ENCODE measurements at places on chromosomes 5 and 9.

DNA sequence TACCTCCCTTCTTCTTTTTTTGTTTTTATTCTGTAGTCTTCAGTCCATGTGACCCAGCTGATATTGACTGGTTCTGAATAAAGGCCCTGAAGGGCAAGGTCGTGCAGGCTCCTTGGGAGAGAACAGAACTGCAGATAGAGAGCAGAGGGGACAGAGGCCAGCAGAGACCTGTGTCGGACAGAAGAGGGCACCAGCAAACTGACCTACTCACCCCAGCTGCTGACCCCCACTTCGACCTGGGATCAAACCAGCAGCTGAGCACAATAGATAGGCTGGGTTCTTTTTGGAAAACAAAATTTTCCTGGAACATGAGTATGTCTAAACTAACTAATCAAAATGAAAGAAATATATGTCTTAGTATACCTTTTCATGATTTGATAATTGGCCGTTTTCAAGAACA is 695.1 kb downstream of the NR2F1-AS1 start:
- DNase-seq: no peak

DNA sequence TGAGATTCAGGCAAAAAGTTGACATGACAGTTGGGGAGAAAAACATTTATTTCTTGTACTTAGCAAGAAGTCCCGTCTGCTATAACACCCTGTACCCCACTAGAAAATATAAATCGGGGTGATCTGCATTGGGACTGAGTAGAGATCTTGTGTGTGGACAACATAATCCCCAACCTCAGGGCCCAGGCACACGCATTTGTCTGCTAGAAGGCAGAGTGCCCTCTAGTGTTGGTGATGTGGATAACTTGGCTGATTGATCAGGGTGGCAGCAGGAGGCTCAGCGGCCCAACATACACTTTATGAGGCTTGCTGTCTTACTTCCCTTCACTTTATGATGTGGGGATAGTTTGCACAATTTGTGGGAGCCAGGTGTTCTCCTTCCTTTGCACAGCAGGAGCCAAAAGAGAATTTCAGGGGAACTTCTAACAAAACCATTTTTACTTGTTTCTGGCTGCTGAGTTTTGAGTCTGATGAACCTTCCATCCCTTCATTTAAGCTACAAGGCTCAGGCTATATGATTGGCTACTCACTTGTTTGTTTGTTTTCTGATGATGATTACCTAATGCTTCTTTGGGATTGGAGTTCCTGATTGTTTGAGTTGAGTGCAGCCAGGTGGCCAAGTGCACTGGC is 263.2 kb downstream of the DMAC1 start:
- DNase-seq: peak; percentile 11

DNA sequence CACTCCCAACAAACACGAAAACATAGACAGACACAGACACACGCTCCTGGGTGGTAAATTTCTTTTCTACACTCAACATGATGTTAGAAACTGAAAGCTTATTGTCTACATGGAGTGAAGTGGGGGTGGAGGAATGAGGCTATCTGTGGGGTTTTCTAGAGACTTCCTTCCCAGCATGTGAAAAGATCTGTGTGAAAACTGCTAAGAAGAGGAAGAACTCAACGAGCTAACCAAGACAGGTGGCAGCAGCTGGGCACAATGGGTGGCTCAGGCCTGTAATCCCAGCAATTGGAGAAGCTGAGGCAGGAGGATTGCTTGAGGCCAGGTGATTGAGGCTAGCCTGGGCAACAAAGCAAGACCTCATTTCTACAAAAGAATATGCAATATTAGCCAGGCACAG is 7.6 kb downstream of the FYB1 start:
- DNase-seq: no peak

GRCh38 chr5:96256795-96257470 is 176.1 kb downstream of the PCSK1 start:
- no peak for DNase-seq

GRCh38 chr5:158746979-158747378 is 352.7 kb downstream of the EBF1 start:
- no peak for DNase-seq

DNA sequence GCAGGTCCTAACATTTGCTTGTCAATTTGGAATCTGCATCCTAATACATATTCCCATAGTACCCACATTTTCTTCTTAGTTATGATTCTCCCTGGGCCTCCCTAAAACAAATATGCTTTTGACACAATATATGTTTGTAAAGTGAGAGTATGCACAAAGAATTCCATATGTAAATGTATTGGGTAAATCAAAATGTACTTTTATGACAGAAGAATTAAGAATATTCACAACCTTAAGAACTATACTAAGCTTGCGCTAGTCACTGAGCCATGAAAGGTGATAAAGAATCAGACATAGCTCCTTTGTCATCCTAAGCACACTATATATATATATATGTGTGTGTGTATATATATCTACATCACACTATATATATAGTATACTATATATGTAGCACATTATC is 438.5 kb downstream of the ACTL7B start:
- DNase-seq: no peak

GRCh38 chr5:152046361-152046760 is 121.7 kb upstream of the GLRA1 start:
- no peak for DNase-seq

- DNase-seq: no peak
These were observed 1.9 kb downstream of the HSD17B4 start for GRCh38 chr5:119454171-119454570.

GRCh38 chr5:174953871-174954270 is 229.5 kb downstream of the MSX2 start:
- DNase-seq: no peak

DNA sequence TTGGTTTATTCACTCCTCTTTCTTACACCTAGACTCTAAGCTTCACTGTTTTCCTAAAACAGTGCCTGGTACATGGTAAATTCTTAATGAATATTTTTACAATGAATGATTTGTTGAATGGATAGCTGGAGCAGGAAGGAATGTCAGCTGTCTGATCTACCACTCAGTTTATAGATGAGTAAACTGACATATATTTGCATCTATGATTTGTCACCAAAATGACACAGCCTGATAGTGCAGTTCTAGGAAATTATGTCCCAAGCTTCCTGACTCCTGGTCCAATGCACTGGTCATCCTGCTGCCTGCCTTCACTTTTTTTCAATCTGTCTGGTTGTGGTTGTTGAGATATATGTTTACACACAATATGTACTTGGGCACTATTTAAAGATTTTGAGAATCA is 651.7 kb upstream of the WWC1 start:
- DNase-seq: no peak

DNA sequence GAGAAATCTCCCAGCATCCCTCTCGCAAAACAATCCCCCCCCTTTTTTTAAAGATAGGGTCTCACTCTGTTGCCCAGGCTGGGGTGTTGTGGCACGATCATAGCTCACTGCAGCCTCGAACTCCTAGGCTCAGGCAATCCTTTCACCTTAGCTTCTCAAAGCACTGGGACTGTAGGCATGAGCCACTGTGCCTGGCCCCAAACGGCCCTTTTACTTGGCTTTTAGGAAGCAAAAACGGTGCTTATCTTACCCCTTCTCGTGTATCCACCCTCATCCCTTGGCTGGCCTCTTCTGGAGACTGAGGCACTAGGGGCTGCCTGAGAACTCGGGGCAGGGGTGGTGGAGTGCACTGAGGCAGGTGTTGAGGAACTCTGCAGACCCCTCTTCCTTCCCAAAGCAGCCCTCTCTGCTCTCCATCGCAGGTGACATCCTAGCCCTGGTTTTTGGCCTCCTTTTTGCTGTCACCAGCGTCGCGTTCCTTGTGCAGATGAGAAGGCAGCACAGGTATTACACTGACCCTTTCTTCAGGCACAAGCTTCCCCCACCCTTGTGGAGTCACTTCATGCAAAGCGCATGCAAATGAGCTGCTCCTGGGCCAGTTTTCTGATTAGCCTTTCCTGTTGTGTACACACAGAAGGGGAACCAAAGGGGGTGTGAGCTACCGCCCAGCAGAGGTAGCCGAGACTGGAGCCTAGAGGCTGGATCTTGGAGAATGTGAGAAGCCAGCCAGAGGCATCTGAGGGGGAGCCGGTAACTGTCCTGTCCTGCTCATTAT is 6.8 kb downstream of the CA9 start:
- DNase-seq: no peak

- no peak for DNase-seq
These were observed 25.5 kb upstream of the CEP120 start for GRCh38 chr5:123448743-123449142.

GRCh38 chr5:146520731-146521130 is 4.7 kb upstream of the GPR151 start:
- DNase-seq: no peak

DNA sequence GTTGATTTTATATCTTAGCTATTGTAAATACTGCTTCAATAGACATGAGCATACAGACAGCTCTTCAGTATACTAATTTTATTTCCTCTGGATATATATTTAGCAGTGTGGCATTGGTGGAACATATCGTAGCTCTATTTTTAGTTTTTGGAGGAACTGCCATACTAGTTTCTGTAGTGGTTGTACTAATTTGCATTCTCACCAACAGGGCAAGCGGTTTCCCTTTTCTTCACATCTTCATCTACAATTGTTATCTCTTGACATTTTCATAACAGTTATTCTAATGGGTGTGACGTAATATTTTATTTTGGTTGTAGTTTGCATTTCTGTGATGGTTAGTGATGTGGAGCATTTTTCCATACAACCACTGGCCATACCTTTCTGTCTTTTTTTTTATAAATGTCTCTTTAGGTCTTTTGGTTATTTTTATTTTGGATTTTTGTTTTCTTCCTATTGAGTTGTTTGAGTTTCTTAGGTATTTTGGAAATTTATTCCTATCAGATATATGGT is 32.5 kb downstream of the TAF11L14 start:
- DNase-seq: no peak

DNA sequence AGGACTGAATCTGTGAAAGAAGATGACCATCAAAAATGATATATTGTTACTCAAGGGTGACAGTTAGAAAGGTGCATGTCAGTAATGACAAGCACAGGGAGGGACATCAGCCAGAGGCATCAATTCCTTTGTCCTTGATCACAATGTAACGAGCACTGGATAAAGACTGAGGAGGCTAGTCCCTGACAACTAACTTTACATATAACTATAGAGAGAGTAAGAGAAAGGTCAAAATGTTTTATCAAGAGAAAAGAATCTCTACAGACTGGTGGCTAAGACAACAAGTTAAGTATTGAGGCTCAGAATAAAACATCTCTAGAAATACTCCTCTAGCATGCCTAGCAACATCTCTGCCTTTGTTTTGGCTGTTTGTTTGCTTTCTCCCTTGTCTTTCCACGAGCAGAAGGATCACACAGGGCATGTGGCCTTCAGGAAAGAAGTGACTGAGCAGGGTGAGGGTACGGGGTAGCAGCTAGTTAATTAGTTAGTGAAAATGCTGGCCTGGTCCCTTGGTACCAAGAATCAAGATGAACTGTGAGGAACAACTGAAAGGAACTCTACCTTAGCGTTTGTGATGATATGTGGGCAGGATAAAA is 724.1 kb upstream of the MEF2C start:
- DNase-seq: no peak

DNA sequence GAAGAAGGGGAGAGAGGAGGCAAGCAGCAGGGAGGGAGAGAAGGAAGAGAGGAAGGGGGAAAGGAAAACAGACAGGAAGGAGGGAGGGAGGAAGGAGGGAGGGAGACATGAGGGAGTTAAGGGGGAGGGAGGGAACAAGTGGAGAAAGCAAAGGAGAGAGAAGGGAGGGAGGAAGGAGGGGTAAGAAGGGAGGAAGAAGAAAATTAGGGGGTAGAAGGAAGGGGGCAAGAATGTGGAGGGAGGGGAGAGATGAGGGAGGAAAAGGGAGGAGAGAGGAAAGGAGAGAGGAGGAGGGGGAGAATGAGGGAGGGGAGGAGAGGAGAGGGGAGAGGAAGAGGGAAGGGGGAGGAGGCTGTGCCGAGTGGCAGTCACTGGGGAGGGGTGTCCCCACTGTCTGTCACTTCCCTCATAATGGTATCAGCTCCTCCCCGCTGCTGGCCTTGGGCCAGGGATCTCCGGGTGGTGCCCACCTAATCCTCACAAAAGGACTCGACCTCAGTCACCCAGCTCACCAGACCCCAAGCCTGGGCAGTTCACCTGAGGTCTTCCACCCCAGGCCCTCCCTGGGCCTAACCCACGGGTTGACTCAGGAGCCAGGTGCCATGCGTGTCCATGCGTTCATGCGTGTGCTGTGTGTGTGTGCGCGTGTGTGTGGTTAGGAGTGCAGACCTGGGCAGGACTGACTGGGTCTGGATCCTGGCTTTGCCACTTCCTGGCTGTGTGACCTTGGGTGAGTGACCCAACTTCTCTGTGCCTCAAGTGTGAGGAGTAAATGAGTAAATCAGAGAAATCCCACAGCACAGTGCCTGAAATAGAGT is 18.1 kb downstream of the C9orf50 start:
- no peak for DNase-seq

GRCh38 chr5:134432677-134433359 is 21.1 kb upstream of the CDKN2AIPNL start:
- peak; percentile 74 for DNase-seq
